ENCODE measurements at places on chromosomes 16 and 17. TPM values are rescaled to one million over a fixed set of nuclear protein-coding genes. Genes with fewer than 3 reads are reported as not detected.

Gene CHAD
- not detected for total RNA-seq

Gene SLFN5
- total RNA-seq: 3.1 TPM

Gene NLE1
- total RNA-seq: 33.5 TPM

Gene NXN
- 34.7 TPM for total RNA-seq

Gene C17orf78
- not detected for total RNA-seq

Gene SLC5A11
- total RNA-seq: not detected

Gene RND2
- 3.4 TPM for total RNA-seq

Gene ZNF18
- total RNA-seq: 20.0 TPM

Gene SLC16A5
- 1.3 TPM for total RNA-seq

Gene QPRT
- total RNA-seq: 2.8 TPM

Gene BEAN1
- total RNA-seq: 7.5 TPM

Gene GAS7
- total RNA-seq: 94.5 TPM

Gene RSPRY1
- total RNA-seq: 98.6 TPM

Gene CLEC18C
- total RNA-seq: 0.94 TPM

Gene CA7
- not detected for total RNA-seq

Gene C1QTNF1
- 0.94 TPM for total RNA-seq
